ENCODE measurements at places on chromosomes 6 and 20.

DNA sequence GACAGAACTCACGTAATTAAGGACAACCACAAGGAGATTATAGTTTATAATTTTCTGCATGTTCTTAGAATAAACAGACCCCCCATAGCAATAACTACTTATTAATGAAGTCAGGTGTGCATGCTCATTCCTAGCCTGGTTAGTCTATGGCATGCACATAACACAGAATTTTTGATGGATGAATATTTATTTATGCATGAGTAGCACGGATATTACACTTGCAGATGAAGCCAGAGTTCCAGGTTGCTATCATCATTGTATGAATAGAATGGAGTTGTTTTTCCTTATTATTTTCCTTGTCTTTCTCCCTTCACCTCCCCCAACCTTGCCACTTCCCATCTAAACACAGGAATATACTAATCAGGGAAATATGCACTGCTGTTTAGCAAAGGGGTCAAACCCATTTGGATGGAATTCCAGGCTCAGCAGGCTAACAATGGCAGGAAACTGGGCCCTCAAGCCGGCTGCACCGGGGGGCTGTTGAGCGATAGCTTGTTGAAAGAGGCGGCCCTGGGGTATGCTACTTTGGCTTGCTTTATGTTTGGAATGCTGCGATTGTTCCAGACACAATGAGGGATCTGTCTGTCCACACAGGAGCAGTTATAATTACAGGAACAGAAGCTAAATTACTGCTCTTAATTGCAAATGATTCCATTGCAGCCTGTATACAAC is 112.6 kb downstream of the TMEM170B start:
- no peak for DNase-seq

- DNase-seq = no peak
Measured at GRCh38 chr20:58103517-58103904, 124.9 kb downstream of the ANKRD60 start.

DNA sequence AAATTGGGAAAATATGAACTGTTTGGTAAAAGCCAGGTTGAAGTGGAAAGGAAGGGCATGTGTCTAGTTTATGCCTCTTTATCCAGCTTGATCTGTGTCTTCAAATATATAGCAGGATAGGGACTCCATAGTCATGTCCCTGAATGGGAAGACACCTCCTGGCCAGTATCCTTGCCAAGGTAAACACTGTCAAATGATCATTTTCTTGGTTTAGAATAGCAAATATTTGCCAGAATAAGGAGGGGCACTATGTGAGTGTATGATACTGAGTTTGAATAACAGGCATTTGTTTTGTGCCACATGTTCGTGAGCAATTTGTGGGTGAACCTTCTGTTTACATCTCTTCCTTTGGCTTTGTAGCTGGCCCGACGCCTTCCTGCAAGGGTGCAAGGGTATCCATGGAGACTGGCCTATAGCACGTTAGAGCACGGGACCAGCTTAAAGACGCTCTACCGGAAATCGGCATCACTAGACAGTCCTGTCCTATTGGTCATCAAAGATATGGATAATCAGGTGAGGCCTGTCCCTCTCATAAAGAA is 34.2 kb upstream of the HINT3 start:
- DNase-seq = no peak

GRCh38 chr6:47524136-47524845 is 46.7 kb downstream of the CD2AP start:
- DNase-seq = no peak

GRCh38 chr6:35080821-35081425 is 60.2 kb downstream of the TCP11 start:
- no peak for DNase-seq

GRCh38 chr20:57683881-57684807 is 25.7 kb downstream of the PMEPA1 start:
- no peak for DNase-seq

- no peak for DNase-seq
Measured at GRCh38 chr20:25300496-25301170, 52.7 kb downstream of the PYGB start.

DNA sequence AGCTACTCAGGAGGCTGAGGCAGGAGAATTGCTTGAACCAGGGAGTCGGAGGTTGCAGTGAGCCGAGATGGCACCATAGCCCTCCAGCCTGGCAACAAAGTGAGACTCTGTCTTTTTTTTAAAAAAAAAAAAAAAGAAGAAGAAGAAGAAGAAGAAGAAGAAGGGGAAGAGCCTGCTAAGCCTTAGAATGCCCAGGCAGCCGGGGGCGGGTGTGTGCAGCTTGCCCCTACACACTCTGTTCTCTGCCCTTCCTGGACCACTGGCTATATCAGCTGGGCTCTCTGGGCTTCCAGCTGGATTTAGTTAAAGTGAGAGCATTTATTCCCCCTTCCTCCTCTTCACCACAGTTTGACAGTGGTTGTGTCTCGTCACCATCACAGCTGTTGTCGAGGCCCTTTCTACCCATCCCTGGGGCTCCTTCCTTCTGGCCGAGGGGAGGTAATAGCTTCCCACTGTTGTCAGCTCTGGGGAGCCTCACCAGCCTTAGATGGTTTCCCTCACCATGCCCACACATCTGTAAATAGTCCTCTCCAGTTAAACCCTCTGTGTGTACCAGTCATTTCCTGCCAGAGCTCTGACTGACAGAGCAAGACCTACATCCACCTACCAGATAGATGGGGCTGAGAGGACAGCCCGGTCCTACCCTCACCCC is 77.6 kb downstream of the TRERF1 start:
- no peak for DNase-seq

DNA sequence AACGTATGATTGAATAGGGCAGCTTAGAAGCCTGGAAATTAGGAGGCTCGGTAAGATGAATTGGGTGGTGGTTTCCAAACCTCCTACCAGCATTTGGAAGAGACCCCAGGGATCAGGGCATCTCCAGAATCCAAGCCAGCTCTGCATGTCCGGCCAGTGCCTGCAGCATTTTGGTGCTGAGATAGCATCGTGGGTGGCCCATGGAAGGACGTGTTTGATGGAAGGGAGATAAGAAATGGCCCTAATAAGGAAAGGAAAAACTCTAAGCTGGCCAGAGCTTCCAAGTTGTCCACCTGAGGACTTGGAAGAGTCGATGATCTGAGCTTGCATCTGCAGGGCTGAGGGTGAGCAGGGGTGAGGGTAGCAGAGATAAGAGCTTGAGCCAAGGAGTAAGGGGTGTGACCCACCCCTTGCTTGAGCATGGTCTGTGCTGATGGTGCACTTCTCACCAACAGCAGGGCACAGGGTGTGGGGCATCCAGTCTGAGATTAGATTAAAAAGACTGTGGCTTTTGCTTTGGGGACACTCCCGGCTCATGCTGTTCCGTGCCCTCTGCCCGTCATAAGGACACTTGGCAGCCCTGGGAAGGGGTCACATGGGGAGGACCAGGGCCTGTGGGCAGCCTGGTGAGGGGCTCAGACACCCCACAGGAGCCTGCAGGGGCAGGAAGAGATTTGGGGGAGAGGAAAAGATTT is 213.2 kb downstream of the ERMARD start:
- peak; percentile 7 for DNase-seq

GRCh38 chr6:45727228-45727627 is 288.4 kb downstream of the CLIC5 start:
- DNase-seq = no peak

GRCh38 chr20:53609491-53610445 is 16.1 kb upstream of the ZNF217 start:
- peak; percentile 84 for DNase-seq

DNA sequence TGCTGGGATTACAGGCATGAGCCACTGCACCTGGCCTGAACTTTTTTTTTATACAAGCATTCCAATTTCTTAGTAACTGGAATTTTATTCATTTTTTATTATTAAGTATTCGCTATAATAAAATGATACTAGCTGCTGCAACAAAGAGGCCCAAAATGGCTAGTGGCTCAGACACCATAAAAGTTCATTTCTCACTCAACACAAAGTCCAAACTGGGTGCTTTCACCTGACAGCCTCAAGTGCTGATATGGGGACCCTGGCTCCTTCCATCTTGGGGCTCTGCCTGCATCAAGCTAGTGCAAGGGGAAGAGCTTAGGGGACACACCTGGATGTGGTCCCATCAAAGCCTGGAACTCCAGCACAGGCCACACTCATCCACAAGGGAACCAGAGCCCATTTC is 12.2 kb upstream of the NOP56 start:
- no peak for DNase-seq

GRCh38 chr6:13877051-13877450 is 47.7 kb upstream of the RNF182 start:
- DNase-seq = no peak

GRCh38 chr6:5359417-5359816 is 98.1 kb downstream of the FARS2 start:
- DNase-seq = no peak

DNA sequence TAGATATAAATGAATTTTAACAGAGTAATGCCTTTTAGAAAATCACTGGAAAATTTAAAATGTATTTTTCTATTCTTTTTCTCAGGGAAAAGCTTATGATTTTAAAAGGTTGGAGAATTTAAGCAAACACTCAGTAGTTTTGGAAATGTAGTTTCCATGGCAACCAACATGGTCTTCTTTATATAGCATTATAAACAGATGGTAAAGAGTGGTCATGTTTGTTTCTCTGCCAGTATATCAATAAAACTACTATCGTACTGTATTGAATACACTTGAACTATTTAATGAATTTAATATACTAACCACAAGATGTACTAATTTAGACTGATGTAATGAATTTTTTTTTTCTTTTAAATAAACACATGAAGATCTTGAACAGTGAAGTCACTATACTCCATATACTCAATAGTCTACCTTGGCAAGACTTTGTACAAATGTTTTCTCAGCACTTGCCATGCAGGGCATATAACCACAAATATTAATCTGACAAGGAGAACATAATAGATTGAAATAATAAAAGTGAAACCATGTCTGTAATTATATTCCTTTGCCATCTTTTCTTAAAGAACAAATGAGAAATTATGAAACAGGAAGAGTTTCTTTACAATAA is 105.5 kb downstream of the PDSS2 start:
- DNase-seq = no peak

- DNase-seq = peak; percentile 69
Measured at GRCh38 chr6:32854376-32855178, 585 bp downstream of the PSMB9 start.

GRCh38 chr6:136627191-136627590 is 77.0 kb upstream of the MAP7 start:
- DNase-seq = no peak

GRCh38 chr6:107634324-107635056 is 144.6 kb downstream of the SOBP start:
- DNase-seq = no peak

DNA sequence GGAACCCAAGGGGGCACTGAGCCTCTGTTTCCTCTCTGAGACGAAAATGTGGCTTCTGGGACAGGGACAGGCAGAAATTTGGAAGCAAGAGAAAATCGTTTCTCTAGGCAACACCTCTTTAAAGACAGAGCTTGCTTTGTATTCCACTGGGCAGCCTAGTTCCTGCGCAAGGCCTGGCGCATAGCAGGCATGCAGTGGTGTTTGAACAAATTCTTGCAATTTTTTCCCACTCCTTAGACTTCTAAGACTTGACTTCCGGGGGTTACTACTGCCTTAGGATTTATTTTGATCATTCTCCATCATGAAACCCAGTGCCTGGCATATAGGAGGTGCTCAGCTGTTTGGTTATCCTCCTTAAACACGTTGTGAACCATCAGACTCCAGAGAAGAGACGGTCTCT is 249.0 kb upstream of the KCNG1 start:
- no peak for DNase-seq

- DNase-seq = no peak
Measured at GRCh38 chr20:60627751-60628565, 624.1 kb upstream of the CDH4 start.

DNA sequence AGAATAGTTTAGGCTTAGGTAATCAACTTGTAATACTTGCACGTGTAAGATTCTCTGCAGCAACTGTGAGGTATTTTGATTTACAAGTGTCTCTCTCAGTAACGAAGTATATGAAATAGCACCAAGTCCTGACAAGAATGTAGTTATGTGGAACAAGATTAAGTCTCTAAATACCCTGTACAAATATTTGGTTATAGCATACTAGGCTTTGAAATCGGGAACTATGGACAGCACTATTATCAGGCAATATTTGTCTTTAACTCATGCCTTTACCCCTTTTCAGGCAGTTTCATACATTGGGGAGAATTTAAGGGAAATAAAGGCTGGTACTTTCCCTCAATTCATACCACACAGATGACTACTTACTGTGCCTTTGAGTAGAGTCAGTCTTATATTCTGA is 93.2 kb downstream of the GRIK2 start:
- DNase-seq = no peak

- DNase-seq = no peak
Measured at GRCh38 chr6:119129148-119129967, 50.9 kb upstream of the FAM184A start.

GRCh38 chr6:47787620-47788497 is 6.0 kb downstream of the OPN5 start:
- peak; percentile 58 for DNase-seq

DNA sequence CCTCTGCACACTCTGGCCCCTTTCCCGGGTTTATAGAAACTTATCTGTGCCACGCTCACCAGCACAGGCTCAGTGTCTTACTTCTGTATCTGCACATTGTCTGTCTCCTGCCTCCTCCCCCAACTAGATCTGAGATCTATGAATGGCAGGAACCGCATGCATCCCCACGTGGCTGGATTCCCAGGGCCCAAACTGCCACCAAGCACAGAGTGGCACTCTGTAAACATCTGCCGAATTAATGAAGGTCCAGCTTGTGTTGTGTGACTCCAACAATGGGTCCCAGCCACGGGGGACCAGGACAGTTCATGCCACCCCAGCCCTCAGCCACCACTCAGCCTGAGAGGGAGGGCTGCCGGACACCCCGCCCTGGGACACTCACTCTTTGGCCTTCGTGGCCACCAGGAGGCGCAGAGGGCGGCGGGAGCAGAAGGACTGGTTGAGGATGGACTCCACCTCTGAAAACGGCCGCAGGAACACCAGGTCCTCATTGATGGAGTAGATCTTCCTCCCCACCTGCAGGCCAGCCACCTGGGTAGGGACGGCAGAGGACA is 171.1 kb downstream of the PREX1 start:
- no peak for DNase-seq

DNA sequence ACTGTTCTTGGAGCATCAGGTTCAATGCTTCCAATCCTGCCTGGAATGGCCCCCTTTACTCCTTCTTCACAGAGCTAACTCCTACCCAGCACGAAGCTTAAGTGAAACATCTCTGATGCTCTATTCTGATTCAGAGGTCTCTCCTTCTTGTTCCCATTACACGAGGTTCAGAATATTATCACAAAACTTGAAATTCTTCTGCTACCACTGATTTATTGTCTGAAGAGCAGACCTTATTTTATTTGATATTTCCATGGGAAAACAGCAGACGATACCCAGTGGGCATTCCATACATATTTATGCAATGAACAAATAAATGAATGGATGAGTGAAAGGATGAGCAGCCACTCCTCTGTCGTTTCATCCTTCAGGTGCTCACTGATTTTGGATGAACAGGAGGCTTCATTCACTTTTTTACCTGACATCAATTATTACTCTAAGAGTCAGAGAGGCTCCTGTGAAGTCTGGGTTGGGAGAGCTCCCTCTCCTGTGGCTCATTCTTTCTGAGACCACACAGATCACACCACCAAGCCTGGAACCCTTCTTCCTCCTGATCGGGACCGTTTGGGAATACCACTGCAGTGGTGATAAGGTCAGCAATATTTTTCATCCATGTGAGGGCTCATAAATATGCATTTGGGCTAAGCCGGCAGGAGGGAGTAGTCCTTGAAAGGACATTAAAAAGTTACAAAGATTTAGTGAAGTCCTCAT is 25.8 kb downstream of the SMLR1 start:
- no peak for DNase-seq
